ENCODE measurements at places on chromosomes 7 and 10.
A peak's percentile ranks its signal among the peaks of the same experiment; 100 is the strongest.

GRCh38 chr10:55277549-55277948 lies 476.5 kb upstream of the PCDH15 start:
- no peak overlapping the region for H3K4me3 ChIP-seq
- H3K4me1 ChIP-seq = no peaks in the 10 kb centered on the region
- no peak overlapping the region for H3K27ac ChIP-seq
- no peaks in the 10 kb centered on the region for H3K36me3 ChIP-seq
- DNase-seq = no peak

- peak; percentile 97 for DNase-seq
- H3K27me3 ChIP-seq = peaks cover 19% of the 10 kb centered on the region
- H3K4me1 ChIP-seq = peaks cover 5% of the 10 kb centered on the region
Observed at GRCh38 chr7:123534383-123535260, at the start of gene IQUB. Gene IQUB (minus strand): TSS chr7:123534595. CDS start chr7:123512340, 22,255 bp downstream.

- H3K27me3 ChIP-seq = no peaks in the 10 kb centered on the region
- peak overlapping the region; percentile 86 for H3K27ac ChIP-seq
- DNase-seq = no peak
- no peaks in the 10 kb centered on the region for H3K36me3 ChIP-seq
- H3K4me3 ChIP-seq = peak overlapping the region; percentile 81
- peaks cover 8% of the 10 kb centered on the region for H3K4me1 ChIP-seq
Observed at GRCh38 chr10:51699145-51699474, 285 bp downstream of the CSTF2T start.

GRCh38 chr10:129161150-129161549 lies 305.9 kb upstream of the MGMT start:
- H3K27me3 ChIP-seq = no peaks in the 10 kb centered on the region
- peak; percentile 47 for DNase-seq
- H3K4me3 ChIP-seq = no peak overlapping the region
- no peaks in the 10 kb centered on the region for H3K36me3 ChIP-seq
- peaks cover 3% of the 10 kb centered on the region for H3K4me1 ChIP-seq
- H3K27ac ChIP-seq = no peak overlapping the region

- H3K4me3 ChIP-seq = no peak overlapping the region
- no peaks in the 10 kb centered on the region for H3K4me1 ChIP-seq
- no peak for DNase-seq
- H3K27me3 ChIP-seq = no peaks in the 10 kb centered on the region
Observed at GRCh38 chr7:98297626-98298286, 16.3 kb downstream of the BRI3 start.

- H3K4me3 ChIP-seq = no peak overlapping the region
- H3K4me1 ChIP-seq = peaks cover 12% of the 10 kb centered on the region
- H3K27ac ChIP-seq = no peak overlapping the region
- H3K36me3 ChIP-seq = no peaks in the 10 kb centered on the region
- no peak for DNase-seq
Observed at GRCh38 chr7:81638198-81638597, 131.6 kb downstream of the HGF start.

GRCh38 chr7:20721086-20721810 lies 65.4 kb downstream of the SP8 start:
- H3K4me3 ChIP-seq = no peak overlapping the region
- H3K4me1 ChIP-seq = no peaks in the 10 kb centered on the region
- DNase-seq = no peak
- no peaks in the 10 kb centered on the region for H3K27me3 ChIP-seq

Data from MM.1S (cell line).